Hematopoietic multipotent progenitor cell treated with erythropoietin and hydrocortisone succinate and interleukin-3 and kit ligand, for 15 days (in vitro differentiated cells): ENCODE measurements at places on chromosomes 16 and 17.

- DNase-seq: no peak
These were observed 5.0 kb downstream of the FHOD1 start for GRCh38 chr16:67242138-67242730.

DNA sequence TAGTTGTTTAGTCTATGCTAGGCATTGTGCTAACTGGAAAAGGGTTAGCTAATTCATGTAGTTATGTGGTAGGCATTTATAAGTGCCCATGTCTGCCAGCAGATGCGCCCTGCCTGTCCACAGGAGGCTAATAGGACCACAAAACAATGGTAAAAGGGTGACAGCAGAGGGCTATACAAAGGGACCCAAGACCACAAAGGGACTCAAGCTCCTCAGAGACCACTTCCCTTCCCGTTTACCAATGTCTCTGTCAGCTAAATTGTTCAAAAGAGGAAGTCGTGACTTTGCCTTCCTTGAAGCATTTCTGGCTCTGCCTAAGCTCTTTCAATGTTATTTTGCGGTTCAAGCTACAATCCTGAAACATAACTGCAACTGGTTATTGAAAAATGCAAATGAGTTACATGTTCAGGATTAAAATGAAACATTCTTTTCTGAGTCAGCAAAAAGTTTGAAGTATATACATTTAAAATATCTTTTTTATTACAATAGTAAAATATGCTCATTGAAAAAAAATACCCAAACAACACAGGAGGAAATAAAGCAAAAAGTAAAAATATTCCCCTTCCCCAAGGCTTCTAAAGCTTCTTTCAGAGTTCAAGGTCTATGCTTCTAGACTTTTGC is 149.2 kb downstream of the MAF start:
- DNase-seq: no peak

DNA sequence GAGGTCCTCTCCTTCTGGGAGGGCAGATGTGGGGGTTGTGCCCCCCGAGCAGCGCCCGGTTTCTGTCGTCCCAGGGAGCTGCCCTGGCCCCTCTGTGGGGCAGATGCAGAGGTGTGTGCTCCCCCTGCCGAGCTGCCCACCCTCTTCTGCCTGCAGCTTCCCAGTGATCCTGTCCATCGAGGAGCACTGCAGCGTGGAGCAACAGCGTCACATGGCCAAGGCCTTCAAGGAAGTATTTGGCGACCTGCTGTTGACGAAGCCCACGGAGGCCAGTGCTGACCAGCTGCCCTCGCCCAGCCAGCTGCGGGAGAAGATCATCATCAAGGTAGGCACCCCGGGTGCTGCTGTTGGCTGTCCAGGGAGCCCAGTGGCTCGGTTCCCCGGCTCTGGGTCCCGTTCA is 110.8 kb downstream of the SDR42E1 start:
- DNase-seq: no peak

DNA sequence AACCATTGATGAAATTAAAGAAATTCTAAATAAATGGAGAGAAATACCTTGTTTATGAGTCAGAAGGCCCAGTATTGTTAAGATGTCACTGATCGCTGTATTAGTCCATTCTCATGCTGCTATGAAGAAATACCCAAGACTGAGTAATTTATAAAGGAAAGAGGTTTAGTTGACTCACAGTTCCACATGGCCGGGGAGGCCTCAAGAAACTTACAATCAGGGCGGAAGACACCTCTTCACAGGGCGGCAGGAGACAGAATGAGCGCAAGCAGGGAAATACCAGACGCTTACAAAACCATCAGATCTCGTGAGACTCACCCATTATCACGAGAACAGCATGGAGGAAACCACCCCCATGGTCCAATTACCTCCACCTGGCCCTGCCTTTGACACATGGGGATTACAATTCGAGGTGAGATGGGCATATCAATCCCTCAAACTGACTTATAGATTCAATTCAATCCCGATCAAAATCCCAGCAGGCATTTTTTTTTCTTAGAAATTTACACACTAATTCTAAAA is 157.2 kb downstream of the ENGASE start:
- DNase-seq: no peak

DNA sequence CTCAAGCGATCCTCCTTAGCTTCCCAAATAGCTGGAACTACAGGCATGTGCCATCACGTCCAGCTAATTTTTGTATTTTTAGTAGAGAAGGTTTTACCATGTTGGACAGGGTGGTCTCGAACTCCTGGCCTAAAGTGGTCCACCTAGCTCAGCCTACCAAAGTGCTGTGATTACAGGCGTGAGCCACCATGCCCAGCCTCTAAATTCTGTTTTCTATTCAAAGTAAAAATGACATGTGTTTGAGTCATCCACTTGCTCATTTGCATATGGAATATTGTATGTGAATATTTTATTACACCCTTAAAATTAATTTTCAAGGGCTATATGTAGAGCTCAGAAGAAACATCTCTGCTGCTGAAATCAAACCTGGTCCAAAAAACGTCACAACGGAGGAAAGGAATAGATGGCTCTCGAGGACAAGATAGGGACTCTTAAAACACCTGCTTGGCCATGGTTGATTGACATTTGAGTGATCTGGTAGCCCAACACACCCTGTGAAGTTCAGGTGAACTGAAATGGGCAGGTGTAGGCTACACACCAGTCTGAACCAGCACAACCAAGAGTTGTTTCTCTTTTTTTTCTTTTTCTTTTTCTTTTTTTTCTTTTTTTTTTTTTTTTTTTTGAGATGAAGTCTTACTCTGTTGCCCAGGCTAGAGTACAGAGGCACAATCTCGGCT is 51.1 kb downstream of the SF3B3 start:
- no peak for DNase-seq

DNA sequence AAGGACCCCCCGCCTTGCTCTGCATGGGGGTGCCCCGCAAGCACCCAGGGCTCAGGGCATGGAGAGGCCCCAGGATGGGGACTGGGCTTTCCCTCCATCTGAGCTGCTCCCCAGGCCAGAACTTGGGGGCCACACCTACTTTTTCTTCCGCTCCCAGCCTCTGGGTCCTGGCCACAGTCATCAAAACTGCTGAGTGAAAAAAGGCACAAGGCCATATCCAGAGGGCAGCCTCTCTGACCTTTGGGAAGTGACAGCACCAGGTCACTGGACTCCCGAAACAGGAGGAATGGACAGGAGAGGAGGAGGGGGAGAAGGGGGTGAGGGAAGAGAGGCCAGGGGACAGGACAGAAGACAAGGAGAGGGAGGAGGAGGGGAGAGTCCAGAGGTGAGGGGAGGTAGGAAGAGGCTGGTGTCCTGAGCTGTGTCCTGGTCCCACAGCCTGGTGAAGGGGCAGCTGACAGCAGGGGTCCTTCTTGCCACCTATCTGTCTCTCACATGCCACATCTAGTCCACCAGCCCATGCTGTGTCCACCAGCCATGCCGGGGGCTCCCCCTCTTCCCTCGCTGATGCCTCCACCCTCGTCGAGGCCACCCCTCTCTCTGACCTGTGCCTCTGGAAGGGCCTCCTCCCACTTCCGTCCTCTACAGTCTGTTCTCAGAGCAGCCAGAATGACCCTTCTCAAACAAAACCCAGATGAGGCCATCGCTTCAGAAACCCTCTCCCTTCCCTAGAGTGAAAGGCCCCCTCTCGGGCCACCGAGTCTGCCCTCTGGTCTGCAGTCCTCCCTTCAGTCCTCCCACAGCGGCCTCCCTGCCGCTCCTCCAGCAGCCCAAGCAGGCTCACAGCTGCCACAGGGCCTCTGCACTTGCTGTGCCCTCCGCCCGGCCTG is 73.9 kb upstream of the TOB1 start:
- no peak for DNase-seq

GRCh38 chr16:50166511-50167500 is 13.7 kb downstream of the TENT4B start:
- no peak for DNase-seq

DNA sequence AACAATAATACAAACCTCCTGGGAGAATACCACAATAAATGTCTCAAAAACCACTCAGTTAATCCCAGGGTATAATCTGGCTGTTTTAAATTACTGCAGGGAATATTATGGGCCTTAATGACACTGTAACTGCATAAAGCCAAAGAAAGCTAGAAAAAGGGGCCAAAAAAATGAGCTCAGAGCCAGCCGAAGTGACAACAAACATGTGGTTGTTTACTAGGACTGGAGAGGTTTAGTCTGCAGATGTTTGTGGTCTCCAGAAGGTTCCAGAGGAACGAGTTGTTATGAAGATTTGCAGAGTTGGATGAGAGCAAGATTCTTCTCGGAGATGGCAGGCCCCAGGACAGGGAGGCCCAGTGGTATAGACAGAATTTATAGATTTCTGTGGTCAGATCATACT is 97.1 kb upstream of the AKTIP start:
- DNase-seq: no peak

DNA sequence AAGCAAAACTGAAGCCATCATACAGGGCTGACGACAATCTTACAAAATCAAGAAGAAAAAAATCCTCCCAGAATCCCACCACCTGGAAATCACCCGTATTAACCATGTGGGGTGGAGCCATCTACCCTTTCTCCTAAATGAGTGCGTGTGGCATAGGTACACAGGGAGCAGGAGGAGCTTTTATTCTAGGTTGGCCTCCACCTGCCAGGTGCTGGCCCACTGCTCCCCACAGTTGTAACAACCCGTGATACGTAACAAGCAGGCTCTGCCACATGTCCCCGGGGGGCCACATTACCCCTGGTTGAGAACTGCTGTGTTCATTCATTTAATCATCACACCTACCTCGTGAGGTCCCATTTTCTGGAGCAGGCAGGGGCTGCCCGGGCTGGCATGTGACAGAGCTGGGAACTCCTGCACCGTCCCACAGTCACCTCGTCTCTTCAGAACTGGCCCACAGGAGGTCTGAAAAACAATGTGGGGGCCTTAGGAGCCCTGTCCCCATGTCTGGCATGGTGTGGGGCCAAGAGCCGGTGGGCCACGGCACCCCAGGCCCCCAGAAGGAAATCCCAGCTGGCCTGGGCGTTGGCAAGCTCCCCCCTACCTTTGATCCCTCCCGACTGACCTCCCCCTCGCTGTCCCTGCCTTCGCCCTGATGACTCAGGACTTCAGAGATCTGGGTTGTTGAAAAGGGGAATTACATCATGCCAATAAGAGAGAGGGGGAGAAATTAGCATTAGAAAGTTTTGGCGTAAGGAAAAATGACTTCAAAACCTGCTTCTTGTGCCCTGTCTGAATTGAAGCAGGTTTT is 12.9 kb downstream of the CMIP start:
- DNase-seq: no peak

DNA sequence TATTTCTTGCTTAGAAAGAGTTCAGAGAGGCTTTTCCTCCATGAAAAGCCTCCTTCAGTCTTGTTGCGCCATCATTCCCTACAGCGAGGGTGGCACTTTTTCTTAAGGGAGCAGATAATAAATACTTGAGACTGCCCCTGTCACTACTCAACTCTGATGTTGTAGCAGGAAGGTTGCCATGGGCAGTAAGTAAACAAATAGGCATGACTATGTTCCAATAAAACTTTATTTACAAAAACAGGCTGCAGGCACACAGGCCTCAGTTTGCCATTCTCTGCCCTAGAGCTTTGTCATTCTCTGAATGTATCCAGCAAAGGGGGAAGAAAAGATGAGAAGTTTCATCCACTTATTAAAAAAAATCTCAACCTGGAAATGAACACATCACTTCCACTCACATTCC is 60.4 kb downstream of the MYOCD start:
- no peak for DNase-seq

GRCh38 chr16:11621539-11621919 is 34.8 kb upstream of the LITAF start:
- no peak for DNase-seq

GRCh38 chr17:8185582-8186445 is 4.2 kb downstream of the BORCS6 start:
- DNase-seq: peak; percentile 79

DNA sequence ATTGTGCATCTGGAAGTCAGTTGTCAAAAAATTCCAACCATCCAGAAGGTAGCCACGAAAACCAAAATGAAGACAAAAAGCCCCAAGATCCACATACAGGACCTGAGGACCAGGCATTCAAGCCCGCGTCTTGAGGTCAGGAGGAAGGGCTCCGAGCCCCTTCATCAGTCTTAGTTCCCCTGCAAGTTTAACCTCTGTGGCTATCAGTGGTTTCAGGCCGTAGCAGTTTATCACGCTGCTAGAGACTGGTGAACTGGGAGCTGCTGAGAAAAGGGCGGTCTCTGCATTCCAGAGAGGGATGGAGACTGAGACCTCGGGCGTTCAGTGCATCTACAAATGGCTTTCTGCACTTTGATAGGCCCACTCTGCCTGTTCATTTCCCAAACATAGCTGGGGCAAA is 70.6 kb downstream of the IRF8 start:
- no peak for DNase-seq

DNA sequence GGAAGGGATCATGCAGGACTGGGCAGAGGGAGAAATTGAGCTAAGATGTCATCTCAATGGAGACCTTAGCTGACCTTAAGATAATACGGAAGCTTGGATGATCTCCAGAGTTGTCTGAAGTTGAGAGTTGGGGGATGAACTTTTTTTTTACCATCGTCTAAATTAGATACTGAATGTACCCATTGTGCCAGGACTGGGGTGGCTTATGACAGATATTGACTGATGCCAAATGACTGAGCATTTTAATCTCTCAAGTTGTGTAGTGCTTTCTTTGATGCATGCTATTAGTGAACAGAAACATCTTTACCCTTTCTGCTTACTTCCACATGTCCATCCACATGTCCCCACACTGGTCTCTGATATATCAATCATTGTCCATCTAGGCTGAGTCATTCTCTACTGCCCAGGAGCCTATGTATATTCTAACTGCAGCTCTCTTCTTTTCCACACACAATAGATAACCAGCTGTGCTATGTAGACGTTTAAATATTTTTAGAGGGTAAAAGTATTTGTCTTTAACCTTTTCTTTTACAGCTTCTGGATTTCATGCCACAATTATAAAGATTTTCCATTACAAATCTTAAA is 60.2 kb upstream of the ZKSCAN2 start:
- no peak for DNase-seq

- DNase-seq: no peak
These were observed 104.3 kb upstream of the SDK2 start for GRCh38 chr17:73748508-73748907.

DNA sequence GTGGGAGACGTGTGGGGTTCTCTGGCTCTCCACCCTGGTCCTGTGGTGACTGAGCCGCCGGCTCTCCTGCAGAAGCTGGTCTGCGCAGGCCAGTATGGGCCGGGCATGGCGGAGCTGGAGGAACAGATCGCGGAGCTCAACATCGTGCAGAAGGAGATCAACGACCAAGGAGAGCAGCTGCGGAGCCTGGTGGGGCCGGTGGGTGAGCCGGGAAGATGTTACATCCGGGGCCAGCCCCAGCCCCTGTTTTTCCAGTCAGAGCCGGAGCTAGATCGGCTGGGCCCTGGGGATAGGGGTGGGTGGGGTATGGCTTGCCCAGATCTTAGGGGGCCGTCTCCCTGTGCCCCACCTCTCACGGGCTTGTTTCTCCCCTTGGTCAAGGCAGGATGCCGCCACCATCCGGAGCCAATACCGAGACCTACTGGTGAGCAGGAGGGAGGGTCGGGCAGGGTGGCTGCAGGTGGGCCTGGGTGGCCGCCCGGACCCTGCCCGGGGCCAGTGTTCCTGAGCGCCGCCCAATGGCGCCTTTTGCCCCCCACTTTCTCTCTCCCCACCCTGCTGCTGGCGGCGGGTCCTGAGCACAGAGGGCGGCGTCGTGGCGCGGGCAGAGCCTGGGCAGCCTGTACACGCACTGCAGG is 5.0 kb downstream of the EVPLL start:
- DNase-seq: no peak
